Left lobe of liver (tissue), 2 donors: ENCODE measurements at places on chromosomes 3 and 15. TPM values are rescaled to one million over a fixed set of nuclear protein-coding genes. Genes with fewer than 3 reads are reported as not detected.

DNA sequence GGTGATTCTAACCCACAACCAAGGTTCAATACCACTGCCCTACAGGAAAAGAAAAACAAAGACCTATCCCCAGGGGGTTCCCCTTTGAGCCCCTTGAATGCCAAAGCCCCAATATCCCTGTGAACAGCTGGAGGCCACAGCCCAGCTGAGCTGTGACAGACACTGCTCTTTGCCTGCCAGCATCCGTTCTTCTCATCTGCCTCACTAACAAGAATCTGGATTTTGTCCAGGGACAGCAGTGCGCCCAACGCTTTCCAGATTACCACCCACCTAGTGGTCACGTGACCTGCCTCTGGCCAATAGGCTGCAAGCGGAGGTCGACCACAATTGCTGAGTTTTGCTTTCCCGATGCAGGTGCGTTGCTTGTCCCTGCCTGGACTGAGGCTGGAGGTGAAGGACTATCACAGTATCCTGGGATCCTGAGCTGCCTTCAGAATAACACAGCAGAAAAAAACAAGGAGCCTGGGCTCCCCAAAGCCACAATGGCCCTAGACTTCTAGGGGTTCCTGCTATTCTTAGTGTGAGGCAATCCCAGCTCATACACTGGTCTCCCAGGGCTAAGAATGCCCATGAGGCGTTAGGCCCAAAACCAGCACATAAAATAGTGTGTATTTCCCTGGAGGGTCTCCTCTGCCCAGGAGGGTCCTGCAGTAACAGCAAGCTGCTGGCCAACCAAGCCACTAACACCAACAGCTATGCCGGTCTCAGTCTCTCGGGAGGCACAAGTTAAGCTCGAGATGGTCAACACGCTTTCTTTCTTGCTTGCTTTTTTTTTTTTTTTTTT is 13.8 kb downstream of the BDH1 start:
- DNase-seq = peak; percentile 79

GRCh38 chr3:57281715-57282114 is 10.8 kb downstream of the ASB14 start:
- no peak for DNase-seq

DNA sequence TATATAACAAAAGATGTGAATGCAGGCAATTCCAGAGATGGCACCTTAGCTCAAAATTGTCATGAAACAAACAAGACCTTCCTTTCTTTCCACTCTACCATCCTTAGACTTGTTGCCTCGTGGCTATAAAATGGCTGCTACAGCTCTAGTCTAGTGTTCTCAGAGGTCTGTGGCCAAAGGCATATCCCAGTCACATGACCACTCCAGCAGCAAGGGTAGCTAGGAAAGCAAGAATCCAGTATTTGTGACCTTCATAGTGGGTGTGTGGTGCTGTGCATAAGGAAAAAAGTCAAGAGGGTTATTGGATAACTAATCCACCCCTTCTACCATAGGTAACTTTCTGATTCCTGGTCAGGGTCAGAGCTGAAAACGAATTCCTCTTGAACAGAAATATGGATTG is 27.1 kb upstream of the LIPC start:
- no peak for DNase-seq

Gene NCKIPSD
- total RNA-seq = 12.0 TPM

Gene GOLGA8S
- 0.35 TPM for total RNA-seq

Gene CKMT1A
- total RNA-seq = not detected

- no peak for DNase-seq
Measured at GRCh38 chr15:60798821-60799220, 319.9 kb upstream of the ICE2 start.

DNA sequence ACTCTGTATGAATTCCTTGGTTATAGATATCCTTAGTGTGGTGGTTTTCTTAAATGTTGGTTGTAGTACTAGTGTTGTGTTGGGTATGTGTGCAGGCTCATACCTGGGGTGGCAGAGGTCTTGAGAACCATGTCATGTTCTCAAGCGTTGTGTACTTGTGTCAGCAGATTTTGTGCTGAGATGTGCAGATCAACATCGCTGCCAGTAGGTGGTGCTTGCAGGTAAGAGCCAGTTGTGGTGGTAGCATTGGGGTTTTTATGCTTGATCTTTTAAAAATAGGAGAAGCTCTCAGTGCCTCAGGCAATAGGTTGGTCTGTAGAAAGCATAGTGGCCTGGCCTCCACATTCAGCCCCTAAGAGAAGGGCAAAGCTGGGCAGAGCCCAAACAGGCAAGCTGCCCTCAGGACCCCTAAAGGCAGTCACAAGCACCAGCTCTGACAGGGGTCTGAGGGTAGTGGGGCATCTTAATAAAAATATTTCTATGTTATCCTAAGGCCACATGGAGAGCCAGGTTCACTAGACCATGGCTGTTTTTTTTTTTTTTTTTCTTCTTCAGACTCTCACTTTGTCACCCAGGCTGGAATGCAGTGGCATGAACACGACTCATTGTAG is 164.0 kb downstream of the IL20RB start:
- no peak for DNase-seq

- no peak for DNase-seq
Measured at GRCh38 chr3:87503900-87504498, 227.6 kb upstream of the POU1F1 start.

- no peak for DNase-seq
Measured at GRCh38 chr15:74406992-74407705, 26.6 kb downstream of the SEMA7A start.

GRCh38 chr15:91476861-91477260 is 376.6 kb upstream of the SLCO3A1 start:
- DNase-seq = no peak

Gene SERINC4
- 0.18 TPM for total RNA-seq

DNA sequence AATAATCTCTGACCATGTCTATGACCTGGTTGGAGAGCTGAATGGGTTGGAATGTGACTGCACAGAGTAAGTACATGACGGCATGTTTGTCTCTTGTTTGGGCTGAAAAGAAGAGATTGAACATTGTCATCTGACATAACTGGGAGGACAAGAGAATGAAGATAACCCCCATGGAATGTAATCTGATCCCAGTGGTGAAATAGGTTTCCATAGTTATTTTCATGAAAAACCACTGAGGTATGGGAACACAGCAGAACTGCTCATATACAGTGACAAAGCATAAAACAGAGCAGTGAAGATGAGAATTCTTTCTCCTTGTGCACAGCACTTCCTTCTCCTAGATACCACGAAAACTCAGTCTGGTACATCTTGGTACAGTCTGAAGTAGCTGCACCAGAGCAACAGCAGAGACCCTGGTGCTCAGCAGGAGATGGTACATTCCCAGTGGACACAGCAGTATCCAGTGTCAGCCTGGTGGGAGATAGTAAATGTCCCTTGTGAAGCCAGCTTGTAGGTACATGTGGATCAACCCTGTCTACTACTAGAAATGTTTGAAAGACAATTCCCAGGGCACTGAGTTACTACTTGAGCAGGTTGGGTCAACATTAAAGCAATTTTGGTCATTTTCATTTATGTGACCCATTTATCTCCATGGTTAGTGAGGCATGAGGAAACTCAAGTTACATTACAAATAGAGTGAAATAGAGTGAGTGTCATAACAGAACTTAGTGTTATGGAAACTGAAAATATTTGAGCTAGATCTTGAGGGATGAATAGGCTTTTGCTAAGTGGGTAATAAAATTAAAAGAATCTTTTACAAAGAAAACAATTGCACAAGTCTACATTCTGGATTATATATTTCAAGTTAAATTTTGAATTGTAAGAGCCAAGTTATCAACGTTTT is 178.3 kb downstream of the SUCNR1 start:
- DNase-seq = no peak

- DNase-seq = no peak
Measured at GRCh38 chr3:87733671-87734367, 325.0 kb downstream of the CGGBP1 start.

DNA sequence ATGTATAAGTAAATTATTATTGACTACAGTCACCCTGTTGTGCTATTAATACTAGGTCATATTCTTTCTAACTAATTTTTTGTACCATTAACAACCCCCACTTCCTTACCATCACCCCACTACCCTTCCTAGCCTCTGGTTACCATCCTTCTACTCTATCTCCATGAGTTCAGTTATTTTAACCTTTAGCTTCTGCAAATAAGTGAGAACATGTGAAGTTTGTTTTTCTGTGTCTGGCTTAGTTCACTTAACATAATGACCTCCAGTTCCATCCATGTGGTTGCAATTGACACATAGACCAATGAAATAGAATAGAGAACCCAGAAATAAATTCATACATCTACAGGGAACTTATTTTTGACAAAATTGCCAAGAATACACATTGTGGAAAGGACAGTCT is 55.4 kb upstream of the CHRNB4 start:
- DNase-seq = no peak

Gene RCN2
- total RNA-seq = 8.3 TPM

- no peak for DNase-seq
Measured at GRCh38 chr3:50388016-50388719, 28.8 kb upstream of the TMEM115 start.

DNA sequence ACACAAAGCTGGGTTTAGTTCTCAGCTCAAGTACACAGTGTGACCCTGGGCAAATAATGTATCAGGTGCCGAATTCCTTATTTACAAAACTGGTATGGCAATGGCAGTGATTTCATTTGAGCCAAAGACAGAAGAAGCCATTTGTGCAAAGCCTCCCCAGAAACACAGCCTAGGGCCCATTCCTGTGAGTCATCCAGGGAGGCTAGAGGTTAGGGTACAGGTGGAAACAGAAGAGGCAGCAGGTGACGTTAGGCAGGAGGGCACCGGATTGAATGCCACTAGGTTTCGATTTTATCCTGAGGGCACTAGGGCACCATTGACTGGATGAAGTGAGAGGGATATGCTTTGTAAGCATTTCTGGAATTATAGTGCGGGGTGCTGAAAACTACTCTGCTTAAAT is 766.9 kb upstream of the NR2F2 start:
- DNase-seq = no peak
